ENCODE measurements at places on chromosomes 4 and X.

DNA sequence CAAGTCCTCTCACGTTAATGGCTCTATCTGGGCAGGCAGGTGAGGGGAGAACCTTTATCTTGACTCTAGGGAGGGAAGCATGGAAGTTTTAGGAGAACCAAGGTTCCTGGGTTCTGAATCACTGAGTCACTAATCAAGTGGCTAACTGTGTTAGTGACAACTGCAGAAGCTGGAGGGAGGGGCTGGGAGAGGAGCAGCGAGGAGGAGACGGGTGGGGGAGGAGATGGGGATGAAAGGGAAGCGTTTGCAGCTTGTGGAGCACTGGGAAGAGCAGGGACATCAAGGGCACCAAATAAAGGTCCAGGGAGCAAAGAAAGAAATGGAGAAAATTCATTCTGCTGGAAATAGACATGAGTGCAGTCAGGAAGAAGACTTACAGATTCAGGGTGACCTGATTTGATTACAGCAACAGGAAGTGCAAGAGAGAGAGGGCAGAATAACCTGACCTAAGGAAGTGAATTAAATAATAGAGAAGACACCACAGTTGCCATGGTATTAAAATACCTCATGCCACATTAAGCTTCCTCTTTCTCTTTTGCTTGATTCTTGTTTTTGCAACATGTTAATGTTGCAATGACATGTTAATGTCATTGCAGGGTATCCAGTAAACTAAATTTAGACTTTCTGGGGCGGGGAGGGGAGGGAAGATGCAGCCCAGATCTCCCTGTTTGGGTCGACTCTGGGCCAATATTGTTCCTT lies 4.5 kb upstream of the SETD7 start:
- H3K27ac ChIP-seq, result peak overlapping the region; percentile 40
- H3K36me3 ChIP-seq, result no peaks in the 10 kb centered on the region
- no peak for DNase-seq
- H3K4me3 ChIP-seq, result no peak overlapping the region
- H3K27me3 ChIP-seq, result no peaks in the 10 kb centered on the region

DNA sequence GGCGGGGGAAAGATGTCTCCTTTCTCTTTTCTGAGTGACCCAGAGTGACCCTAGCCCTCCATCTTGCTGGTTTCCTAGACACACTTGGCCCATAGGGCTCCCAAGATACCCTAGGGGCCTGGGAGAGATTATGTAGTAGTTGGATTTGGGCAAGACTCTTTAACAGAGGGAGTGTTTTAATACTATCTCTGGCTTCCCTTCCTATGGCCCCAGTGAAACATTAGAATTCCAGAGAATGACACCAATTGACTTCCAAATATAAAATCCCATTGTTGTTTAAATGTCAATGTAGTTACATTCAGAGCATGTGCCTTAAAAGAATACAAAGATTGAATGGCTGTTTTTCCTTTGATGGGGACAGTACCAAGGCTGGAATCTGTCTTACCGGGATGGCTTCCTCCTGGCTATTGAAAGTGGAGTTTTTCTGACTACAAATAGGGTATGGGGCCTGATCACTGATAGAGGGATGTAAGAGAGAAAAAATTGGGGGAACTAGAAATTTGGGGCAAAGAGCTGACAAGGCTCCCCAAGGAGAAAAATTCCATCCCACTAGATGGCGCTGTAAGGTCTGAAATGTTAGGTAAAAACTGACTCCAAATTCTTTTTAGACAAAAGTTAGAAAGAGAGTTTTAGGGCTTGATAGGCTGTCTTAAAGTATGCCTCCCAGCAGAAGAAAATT lies 10.7 kb downstream of the TENT5D start:
- DNase-seq, result no peak
- H3K27me3 ChIP-seq, result no peaks in the 10 kb centered on the region
- H3K27ac ChIP-seq, result no peak overlapping the region
- no peaks in the 10 kb centered on the region for H3K36me3 ChIP-seq
- H3K4me3 ChIP-seq, result no peak overlapping the region
- no peaks in the 10 kb centered on the region for H3K4me1 ChIP-seq

DNA sequence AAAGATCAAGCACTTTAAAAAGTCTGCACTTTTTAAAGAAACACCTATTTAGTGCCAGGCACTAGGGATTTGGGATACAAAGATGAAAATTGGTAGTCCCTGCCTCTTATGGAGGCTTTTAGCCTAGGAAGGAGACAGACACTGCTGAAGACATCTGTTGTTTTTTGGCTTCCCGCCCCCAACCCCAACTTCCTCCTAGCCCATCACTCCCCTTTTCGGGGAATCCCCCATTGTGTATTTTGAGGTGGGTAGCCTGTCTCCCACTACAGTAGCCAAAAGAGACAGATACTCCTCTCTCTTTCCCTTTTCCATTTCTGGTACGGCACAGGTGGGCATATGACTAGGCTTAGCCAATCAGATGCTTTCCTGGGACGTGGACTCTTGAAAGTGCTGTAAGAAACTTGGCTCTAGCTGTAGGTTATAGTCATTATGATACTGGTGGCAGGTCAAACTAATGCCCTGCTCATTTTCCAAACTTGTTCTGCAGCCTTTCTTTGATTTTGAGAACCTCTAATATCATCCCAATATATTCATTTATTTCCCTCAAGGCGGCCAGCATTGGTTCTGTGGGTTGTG lies 194.6 kb upstream of the RBPJ start:
- no peaks in the 10 kb centered on the region for H3K36me3 ChIP-seq
- H3K4me3 ChIP-seq, result no peak overlapping the region
- DNase-seq, result no peak
- no peak overlapping the region for H3K27ac ChIP-seq

DNA sequence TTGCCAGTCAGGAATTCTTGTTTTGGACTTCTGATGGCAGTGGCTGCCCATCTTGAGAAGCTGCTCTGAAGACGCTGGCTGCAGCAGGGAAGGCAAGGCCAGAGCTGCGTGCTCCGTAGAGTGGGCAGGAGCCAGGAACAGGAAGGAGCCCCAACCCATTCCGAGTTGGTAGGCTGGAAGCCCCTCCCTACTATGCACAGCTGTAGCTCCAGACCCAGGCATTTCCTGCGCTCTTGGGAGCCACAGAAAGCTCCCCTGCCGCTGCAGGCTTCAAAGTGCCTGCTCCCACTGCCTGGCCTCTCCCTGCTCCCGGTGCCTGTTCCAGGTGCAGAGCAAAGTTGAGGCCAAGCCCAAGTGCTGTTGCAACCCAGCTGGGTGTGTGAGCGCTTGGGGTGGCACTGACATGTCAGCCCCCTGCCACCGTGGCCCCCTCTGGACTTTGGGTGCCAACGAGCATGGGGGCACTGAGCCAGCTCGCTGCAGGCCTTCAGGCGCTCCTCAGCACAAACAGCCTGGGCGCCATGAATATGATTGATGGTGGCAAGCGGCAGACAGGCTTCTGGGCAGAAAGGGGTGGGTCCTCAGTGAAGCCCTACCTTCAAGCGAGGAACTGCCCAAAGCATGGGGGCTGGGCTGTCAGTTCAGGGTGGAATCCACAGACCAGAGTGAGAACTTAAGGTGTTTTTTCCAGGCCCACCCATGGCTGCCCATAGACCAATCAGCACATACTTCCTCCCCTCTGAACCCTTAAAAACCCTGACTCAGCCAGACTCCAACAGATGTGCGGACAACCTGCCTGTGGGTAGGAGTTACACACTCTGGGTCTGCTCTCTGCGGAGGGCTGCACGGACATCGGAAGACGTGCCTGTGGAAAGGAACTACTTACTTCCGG lies 677.2 kb upstream of the INTU start:
- no peak for DNase-seq
- no peaks in the 10 kb centered on the region for H3K27me3 ChIP-seq
- H3K4me3 ChIP-seq, result no peak overlapping the region
- H3K4me1 ChIP-seq, result no peaks in the 10 kb centered on the region
- no peaks in the 10 kb centered on the region for H3K36me3 ChIP-seq
- H3K27ac ChIP-seq, result peak overlapping the region; percentile 24

DNA sequence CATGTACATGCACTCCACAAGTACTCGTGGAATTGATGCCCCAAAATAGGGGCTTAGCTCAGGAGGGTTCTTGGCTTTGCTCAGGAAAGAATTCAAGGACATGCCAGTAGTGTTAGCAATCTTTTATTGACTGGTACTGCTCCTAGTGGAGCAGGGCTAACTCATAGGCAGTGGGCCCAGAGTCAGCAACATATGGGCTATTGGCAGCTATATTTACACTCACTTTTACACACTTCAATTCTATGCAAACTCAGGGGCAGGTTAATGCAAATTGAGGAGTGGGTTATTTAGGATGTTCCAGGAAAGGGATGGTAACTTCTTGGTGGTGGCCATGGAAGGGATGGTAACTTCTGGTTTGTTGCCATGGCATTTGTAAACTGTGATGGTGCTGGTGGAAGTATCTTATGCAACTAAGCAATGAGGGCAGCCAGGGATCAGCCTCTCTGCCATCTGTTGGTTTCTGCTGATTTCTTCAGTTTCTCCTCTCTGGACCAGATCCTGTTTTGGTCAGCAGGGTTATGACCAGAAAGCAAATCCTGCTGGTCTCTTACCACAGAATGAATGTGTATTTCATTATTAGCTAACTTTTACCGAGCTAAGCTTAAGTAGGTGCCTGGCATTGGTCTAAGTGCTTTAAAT lies 69.2 kb upstream of the FAT1 start:
- H3K27ac ChIP-seq, result no peak overlapping the region
- H3K36me3 ChIP-seq, result no peaks in the 10 kb centered on the region
- no peaks in the 10 kb centered on the region for H3K27me3 ChIP-seq
- no peak for DNase-seq
- H3K4me1 ChIP-seq, result no peaks in the 10 kb centered on the region

GRCh38 chr4:106039796-106040195 lies 144.5 kb downstream of the NPNT start:
- H3K27ac ChIP-seq, result no peak overlapping the region
- no peaks in the 10 kb centered on the region for H3K27me3 ChIP-seq
- no peak overlapping the region for H3K4me3 ChIP-seq
- no peaks in the 10 kb centered on the region for H3K36me3 ChIP-seq
- no peaks in the 10 kb centered on the region for H3K4me1 ChIP-seq

- no peaks in the 10 kb centered on the region for H3K4me1 ChIP-seq
- no peak for DNase-seq
- H3K36me3 ChIP-seq, result no peaks in the 10 kb centered on the region
- no peak overlapping the region for H3K27ac ChIP-seq
These were observed 27.2 kb downstream of the RASL11B start for GRCh38 chr4:52889354-52889753.

GRCh38 chrX:40247382-40247781 lies 149.6 kb upstream of the BCOR start:
- H3K4me3 ChIP-seq, result no peak overlapping the region
- H3K4me1 ChIP-seq, result peaks cover 10% of the 10 kb centered on the region
- no peak for DNase-seq
- no peak overlapping the region for H3K27ac ChIP-seq
- H3K27me3 ChIP-seq, result no peaks in the 10 kb centered on the region

DNA sequence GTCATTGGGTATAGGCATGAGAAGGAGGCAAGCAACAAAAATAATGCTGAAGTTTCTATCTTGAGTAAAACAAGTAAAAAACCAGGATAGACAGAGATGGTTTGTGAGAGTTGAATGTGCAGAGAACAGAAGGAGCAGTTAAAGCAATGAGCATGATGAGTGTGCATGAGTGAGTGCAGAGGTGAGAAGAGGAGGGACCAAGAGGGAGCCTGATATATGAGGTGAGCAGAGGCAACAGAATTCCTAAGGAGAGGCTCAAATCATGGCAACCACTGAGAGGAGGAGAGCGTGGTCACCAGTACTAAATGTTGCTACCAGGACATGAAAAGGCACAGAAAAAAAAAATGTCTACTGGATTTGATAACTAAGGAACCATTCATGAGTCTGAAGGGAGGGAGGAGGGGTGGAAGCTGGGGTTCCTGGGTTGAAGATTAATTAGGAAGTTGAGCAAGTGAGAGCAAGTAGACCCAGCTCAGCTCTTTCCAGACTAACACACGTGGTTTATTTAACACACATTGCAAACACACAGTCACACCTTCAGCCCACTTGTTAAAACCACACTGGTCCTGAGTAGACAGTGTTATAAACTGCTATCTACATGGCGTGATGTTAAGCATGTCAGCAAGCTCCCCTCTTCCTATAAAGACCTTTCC lies 69.0 kb upstream of the IQCM start:
- H3K27me3 ChIP-seq, result no peaks in the 10 kb centered on the region
- DNase-seq, result no peak
- H3K4me3 ChIP-seq, result no peak overlapping the region

DNA sequence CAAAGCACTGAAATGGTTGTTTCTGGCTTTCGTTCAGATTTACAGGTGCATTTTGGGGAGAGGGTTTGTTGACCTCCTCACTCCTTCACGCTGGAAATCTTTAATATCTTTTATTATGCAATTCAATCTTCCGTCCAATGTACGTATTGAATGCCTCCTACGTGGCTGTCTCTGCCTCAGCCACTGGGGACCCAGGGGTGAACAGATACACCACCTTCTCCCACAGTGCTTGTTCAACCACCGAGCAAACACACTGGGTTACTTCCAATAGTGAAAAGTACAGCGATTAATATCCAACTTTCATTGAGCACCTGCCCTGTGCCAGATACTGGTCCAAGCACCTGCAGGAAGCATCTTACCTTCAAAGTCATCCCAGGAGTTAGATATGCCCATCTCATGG lies 52.1 kb downstream of the NYX start:
- H3K27me3 ChIP-seq, result no peaks in the 10 kb centered on the region
- no peak for DNase-seq
- H3K36me3 ChIP-seq, result no peaks in the 10 kb centered on the region

DNA sequence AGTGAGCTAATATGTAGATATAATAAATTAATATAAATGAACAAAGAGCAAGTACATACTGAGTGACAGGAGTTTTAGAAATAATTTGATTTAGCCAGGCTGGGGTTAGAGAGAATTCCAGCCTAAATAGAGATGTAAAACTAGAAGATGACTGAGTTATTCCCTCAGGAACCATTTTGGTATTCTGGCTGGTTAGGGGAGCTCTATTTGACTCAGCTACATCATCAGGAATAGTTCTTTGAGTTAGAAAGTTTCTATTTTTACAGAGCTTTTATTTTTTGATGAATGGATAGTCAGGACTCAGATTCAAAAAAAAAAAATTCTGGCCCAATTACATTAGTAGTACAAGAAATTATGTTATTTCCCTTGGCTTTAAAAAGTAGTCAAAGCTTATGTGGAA lies 180.4 kb upstream of the MID1 start:
- no peak overlapping the region for H3K27ac ChIP-seq
- H3K4me3 ChIP-seq, result no peak overlapping the region
- no peaks in the 10 kb centered on the region for H3K36me3 ChIP-seq

DNA sequence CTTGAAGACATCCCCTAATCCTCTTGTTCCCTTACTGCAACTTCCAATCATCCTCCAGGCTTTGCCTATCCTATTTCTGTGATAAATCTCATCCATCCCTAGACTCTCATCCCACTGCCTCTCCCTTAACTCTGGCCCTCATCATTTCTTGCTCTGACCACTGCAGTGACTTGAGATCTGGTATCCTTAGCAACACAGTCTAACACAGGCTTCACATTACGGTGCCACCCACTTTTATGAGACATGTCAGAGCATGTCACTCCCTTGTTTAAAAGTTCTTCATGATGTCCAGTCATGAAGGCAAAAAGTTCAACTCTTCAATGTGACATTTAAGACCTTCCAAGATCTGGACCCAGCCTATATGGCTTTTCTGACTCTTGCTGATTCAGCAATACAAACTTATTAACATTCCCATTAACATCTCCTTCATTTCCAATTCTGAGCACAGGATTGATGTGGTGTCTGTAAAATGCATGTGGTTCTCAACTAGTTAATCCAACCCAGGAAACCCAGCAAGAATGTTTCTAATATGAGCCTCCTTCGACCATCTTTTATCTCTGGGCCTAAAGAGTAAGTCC lies 64.0 kb downstream of the OR13H1 start:
- no peak overlapping the region for H3K4me3 ChIP-seq
- H3K27ac ChIP-seq, result no peak overlapping the region
- no peaks in the 10 kb centered on the region for H3K4me1 ChIP-seq
- DNase-seq, result no peak

GRCh38 chrX:85815203-85815751 lies 232.1 kb downstream of the CHM start:
- H3K36me3 ChIP-seq, result no peaks in the 10 kb centered on the region
- no peaks in the 10 kb centered on the region for H3K27me3 ChIP-seq
- no peaks in the 10 kb centered on the region for H3K4me1 ChIP-seq
- no peak for DNase-seq

Data from CD8-positive, alpha-beta memory T cell (primary cell).